ENCODE measurements at places on chromosomes 5 and 9.

- DNase-seq, result no peak
Observed at GRCh38 chr9:133842721-133843227, 104.6 kb upstream of the SARDH start.

DNA sequence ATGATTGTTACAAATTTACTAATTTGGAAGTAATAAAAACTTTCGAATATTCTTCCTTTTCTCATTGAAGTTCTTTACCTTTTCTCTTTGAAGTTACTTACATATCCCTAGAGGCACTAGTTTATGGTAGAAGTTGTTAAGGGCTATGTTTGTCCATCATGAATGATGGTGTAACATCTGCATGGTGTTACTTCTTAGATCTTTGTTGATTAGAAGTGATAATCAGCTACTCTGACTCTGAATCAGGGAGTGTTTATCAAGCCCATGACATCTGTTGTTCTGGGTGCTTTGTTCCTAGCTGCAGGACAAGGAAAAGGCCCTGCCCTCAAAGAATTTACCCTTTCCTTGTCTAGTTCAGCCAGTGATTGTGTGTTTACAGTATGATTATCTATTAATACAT is 32.9 kb downstream of the MAP3K1 start:
- no peak for DNase-seq

GRCh38 chr5:126975796-126976195 is 54.6 kb downstream of the MARCHF3 start:
- DNase-seq, result no peak

DNA sequence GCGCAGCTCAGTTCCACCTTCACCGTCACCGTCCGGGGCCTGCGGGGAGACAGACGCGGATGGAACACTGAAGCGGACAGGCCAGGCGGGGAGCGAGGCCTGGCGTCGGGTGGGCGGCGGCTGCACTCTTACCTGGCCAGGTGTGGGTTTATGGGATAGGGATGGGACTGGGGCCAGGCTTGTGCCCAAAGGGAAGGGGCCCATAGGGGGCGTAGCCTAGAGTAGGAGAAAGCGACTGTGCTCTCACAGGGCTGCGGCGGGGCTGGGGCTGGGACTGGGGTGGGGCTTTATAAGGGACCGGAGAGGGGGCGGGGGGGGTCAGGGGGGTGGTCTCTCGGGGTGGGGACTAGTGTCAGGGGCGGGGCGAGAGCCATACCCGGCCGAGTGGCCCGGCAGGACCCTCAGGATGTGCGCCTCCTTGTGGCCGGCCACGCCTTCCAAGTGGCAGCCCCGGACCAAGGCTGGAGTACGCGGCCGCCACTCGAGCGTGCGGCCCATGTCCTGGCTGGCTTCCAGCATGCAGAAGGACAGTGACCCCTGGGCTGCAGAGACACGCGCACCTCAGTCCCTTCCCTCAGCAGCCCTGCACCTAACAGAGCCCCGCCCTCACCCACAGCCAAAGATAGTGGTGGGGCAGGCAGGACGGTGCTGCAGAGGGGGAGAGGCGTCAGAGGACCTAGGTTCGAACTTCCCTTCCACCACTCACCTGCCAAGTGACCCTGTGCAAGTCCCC is 22.8 kb downstream of the FPGS start:
- no peak for DNase-seq

- no peak for DNase-seq
Observed at GRCh38 chr5:127899214-127899610, 184.4 kb upstream of the SLC12A2 start.

DNA sequence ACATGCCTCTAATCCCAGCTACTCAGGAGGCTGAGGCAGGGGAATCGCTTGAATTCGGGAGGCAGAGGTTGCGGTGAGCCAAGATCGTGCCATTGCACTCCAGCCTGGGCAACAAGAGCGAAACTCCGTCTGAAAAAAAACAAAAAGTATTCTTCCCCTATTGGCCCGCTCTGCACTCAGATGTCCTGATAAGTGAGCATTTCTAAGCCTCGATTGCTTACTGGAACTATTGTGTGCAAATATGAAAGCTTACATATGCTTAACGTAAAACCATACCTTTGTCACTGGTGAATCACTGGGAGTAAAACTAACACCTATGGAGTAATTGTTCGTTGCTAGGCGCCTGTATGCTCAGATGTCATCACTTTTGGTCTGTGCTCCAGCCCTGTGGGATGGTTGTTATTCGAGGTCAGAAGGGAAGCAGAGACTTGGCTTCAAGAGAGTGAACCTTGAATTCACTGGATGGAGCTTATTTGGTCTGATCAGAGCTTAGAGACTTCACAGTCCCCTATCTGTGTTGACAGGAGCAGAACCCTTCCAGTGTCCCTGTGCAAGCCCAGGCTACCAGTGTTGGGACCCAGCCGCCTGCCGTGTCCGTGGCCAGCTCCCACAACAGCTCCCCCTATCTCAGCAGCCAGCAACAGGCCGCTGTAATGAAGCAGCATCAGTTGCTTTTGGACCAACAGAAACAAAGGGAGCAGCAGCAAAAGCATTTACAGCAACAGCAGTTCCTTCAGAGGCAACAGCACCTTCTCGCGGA is 25.3 kb upstream of the LTC4S start:
- DNase-seq, result no peak

- DNase-seq, result no peak
Observed at GRCh38 chr5:42982107-42982622, 58.0 kb downstream of the ANXA2R start.

DNA sequence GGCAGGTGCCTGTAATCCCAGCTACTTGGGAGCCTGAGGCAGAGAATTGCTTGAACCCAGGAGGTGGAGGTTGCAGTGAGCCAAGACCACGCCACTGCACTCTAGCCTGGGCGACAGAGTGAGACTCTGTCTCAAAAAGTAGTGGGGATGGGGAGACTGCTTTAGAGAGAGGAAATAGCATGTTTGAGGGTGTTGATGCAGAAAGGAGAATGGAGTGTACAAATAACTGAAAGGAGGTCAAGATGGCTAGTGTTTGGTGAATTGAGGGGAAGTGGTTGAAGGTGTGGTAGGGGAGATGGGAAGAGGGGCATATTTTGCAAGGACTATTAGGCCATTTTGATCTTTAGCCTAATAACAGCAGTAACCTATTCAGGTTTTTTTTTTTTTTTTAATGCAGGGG is 18.2 kb downstream of the TENT2 start:
- no peak for DNase-seq

GRCh38 chr9:13278368-13279246 is 885 bp downstream of the MPDZ start:
- no peak for DNase-seq

DNA sequence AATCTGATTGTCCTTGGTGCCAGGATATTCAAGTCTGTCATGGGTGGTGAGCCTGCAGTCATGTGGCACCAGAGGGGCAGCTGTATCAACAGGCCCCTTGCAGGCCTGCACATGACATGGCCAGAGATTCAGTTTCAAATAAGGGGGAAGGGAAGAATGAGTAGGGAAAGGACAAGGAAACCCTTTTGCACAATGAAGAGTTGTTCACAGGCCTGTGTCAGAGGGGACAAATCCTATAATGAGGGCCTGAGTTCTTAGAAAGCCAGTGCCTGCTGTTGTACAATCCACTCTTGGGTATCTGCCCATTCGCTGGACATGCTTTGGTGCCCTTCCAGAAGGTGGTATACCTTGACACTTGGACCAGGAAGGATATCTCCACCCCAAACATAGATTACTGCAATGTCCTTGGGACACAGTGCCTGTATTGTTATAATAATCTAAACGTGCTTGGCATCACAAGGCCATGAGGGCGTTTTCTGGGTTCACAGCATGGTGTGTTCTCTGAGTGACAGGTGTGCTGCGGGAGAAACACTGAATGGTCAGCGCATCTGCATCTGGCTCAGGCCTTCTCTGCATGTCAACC is 1.9 kb upstream of the TMEM171 start:
- DNase-seq, result no peak

DNA sequence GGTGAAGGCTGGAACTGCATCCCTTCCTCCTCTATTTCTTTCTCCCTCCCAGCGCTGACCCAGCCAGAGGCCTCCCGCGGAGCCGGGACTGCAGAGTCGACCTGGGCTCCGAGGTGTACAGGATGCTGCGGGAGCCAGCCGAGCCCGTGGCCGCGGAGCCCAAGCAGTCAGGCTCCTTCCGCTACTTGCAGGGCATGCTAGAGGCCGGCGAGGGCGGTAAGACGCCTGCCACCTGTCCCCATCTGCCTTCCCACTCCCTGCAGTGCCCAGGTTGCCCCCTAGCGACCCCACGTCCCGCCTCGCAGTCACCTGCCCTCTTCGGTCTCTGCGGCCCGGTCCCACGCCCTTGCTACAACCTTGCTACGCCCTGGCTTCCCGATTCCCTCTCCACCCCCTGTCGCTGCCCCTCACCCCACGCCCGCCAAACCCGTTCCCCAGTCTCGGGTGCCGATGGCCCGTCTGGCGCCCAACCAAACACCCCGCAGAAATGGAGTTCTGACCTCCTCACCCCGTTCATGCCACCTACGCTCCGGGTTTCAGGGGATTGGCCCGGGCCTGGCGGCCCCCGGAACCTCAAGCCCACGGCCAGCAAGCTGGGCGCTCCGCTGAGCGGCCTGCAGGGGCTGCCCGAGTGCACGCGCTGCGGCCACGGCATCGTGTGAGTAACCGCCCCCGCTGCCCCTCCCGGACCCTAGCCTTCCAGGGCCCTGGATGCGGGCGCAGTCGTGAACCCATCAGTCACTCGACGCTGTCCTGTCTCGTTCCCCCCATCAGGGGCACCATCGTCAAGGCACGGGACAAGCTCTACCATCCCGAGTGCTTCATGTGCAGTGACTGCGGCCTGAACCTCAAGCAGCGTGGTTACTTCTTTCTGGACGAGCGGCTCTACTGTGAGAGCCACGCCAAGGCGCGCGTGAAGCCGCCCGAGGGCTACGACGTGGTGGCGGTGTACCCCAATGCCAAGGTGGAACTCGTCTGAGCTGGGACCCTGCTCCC is 14.1 kb downstream of the PDLIM4 start:
- no peak for DNase-seq

GRCh38 chr9:131668439-131669268 is 71.2 kb downstream of the RAPGEF1 start:
- no peak for DNase-seq

All from NCI-H1048 (cell line).